ENCODE measurements at places on chromosomes 4 and X.

DNA sequence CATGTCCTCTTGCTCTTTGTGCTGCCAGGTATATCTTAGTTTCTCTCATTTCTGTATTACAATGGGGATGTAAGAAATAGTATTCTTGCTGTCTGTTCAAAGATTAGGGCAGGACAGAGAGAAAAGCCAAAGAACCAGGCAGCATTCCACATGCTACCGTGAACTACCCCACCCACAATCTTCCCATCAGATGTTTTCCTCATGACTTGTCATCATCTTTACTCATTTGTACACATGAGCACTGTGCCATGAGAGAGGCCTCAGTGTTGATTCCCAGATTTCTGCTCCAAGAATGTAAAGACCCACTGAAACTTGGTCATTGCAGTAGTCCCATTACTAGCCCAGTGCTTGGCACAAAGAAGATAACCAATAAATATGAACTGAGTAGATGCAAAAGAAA, 354.6 kb upstream of the RASGEF1B start:
- no peak for DNase-seq

GRCh38 chr4:57672846-57673433, 562.8 kb upstream of the IGFBP7 start:
- DNase-seq, result no peak

- DNase-seq, result no peak
Observed at GRCh38 chr4:95674521-95674981, 125.8 kb upstream of the UNC5C start.

GRCh38 chrX:104419211-104419610, 146.8 kb upstream of the IL1RAPL2 start:
- no peak for DNase-seq

GRCh38 chrX:156000361-156000926, 2.9 kb downstream of the IL9R start:
- DNase-seq, result no peak

DNA sequence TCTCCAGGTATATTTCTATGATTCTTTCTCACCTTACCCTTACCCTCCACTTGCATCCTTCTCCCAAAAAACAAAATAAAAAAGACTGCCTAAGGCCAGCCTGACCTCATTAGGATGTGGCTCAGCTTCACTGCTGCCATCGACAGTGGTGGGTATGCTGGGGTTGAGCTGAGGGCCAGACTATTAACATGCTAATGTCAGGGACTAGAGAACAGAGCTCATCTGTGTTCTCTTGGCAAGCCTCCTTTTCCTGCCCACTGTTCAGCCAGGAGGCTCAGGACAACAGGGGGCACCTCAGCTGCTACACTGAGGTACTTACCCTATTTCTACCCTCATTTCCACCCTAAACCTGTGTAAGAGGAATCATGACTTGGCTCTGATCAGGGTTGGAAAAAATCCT, 59.3 kb downstream of the MSN start:
- DNase-seq, result no peak

- no peak for DNase-seq
Observed at GRCh38 chrX:22686138-22686541, 313.6 kb upstream of the DDX53 start.
